Central memory CD4-positive, alpha-beta T cell (primary cell): ENCODE measurements at places on chromosomes 11 and 22.

DNA sequence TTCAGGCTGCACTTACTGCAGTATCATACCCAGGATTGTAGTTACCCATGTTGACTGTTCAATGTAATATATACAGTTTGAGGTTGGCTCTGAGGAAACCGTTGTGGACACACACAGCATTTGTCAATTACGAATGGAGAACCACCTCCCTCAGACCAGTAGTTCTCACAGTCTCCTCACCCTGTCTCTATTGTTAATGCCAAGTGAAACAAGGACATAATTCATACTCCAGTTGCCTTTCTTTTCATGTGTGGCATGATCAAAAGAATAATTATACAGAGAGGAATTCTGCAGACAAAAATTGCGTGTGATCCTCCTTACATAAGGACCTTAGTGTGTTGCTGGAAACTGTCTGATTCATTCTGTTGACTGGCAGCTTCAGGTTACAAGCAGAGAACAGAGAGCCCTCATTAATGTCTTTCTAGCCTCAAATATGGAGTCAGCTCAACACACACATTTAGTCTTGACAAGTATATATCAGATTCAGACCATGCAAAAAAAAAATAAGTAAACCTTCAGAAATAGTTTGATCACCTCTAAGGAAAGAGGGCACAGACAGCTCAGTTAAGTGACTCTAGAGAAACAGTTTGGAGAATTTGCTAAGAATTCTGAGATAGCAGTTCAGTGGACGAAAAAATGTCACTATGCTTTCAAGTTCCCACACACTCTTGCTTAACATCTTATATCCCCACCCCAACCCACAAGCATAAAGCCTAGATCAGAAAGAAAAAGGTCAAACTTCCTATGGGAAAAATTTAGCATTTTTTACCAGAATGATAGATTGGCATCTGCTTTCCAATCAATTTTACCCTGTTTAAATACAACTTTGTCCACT lies 96.1 kb downstream of the MAML2 start:
- no peak for DNase-seq

DNA sequence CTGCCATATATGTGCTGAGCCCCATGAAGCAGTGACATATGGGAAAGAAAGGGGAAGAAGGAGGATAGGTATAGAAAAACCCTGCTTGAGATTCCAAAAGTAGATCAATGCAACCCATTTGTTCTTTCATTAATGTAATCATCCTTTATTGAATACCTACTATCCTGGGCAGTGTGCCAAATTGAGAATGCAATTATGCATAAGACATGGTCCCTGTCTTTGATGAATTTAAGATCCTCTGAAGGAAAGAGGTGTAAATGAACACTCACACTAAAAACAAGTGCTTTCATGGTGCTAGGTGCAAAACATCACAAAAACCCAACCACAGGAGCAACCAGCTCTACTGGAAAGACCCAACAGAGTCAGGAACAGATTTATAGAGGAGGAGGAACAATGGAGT lies 29.7 kb downstream of the FLI1 start:
- DNase-seq, result no peak

- DNase-seq, result no peak
Measured at GRCh38 chr11:78762105-78762504, 187.4 kb upstream of the NARS2 start.

GRCh38 chr11:40513281-40513680 lies 946.2 kb downstream of the LRRC4C start:
- no peak for DNase-seq

- DNase-seq, result no peak
Measured at GRCh38 chr11:55401011-55401410, 33.2 kb downstream of the OR4A15 start.

DNA sequence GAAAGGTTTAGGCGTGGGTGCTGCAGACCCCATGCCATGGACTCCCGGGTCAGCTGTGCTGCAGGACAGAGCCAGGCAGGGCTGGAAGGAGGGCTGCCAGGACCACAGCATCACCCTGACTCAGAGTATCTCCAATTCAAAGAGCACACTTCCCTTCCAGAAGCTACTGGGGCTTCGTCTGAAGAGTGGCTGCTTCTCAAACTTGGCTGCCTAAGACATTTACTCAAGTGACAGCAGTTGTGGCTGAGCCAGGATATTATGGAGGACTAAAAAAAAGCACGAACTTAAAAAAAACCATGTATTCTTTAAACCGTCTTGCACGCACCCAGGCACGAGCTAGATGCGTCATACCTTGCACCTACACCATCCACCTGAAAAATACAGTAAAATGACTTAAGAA lies 13.0 kb upstream of the BID start:
- DNase-seq, result no peak

- DNase-seq, result no peak
Measured at GRCh38 chr11:27429761-27430393, 42.7 kb downstream of the LGR4 start.

GRCh38 chr22:20089977-20090729 lies 10.1 kb downstream of the DGCR8 start:
- DNase-seq, result no peak

DNA sequence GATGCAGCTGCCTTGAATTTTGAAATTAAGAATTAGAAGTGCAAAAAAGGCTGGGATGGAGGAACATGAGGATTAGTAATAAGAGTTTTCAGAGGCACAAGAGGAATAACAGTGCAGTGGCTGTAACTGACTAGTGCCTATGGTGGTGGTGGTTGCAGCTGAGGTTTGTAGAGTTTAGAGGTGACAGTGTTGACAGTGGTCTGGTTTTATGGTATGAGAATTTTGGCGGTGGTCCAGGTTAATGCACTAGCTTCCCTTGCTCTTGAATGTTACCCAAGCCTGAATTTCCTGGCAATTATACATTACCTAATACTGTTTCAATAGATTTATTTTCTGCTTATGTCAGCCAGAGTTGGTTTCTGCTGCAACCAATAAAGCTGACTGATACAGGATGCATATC lies 112.8 kb upstream of the C11orf87 start:
- DNase-seq, result no peak

GRCh38 chr11:125489166-125489565 lies 6.9 kb downstream of the FEZ1 start:
- DNase-seq, result no peak

- no peak for DNase-seq
Measured at GRCh38 chr11:69554849-69555248, 73.4 kb downstream of the LINC01488 start.

GRCh38 chr11:64078284-64078683 lies 42.6 kb downstream of the FLRT1 start:
- no peak for DNase-seq

DNA sequence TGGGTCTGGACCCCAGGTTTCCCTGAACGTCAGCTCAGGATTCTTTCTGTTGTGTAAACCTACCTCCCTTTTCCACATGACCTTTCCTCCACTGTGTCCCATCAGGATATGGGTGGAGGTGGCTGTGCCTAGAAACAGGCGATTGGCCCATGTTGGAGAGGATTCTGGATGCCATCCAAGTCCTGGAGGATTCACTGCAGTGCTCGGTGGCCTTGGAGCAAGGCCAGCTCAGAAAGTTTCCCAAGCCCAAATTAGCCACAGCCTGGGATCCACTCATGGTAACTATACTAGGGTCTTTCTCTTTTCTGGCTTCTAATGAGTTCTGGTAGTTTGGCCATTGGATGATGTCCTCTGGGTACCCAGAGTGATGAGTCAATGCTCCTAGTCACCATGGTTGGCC lies 141.6 kb downstream of the SNX19 start:
- no peak for DNase-seq

- no peak for DNase-seq
Measured at GRCh38 chr11:77661670-77662069, 24.1 kb upstream of the CLNS1A start.

- no peak for DNase-seq
Measured at GRCh38 chr22:23121000-23121421, 20.8 kb downstream of the RSPH14 start.

DNA sequence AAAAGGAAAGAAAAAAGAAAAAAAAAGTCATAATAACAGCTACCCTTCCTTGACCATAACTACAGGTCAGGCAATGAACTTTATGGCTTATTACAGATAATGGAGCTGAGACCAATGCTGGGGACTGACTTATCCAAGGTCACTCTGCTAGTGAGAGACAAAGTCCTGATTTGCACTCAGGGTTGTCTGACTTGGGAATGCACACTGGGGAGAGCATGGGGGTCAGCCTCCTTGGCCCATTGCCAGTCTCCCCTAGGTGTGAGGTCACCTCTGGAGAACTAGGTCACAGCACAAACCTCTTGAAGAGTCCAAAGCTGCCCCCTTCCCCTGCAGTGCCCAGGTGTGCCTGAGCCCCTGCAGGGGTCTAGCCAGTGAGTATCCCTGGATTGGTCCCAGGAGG lies 5.3 kb upstream of the CDC42EP1 start:
- no peak for DNase-seq
